ENCODE measurements at places on chromosomes 12 and 14.

- DNase-seq = no peak
Measured at GRCh38 chr14:56124327-56124726, 6.1 kb downstream of the PELI2 start.

DNA sequence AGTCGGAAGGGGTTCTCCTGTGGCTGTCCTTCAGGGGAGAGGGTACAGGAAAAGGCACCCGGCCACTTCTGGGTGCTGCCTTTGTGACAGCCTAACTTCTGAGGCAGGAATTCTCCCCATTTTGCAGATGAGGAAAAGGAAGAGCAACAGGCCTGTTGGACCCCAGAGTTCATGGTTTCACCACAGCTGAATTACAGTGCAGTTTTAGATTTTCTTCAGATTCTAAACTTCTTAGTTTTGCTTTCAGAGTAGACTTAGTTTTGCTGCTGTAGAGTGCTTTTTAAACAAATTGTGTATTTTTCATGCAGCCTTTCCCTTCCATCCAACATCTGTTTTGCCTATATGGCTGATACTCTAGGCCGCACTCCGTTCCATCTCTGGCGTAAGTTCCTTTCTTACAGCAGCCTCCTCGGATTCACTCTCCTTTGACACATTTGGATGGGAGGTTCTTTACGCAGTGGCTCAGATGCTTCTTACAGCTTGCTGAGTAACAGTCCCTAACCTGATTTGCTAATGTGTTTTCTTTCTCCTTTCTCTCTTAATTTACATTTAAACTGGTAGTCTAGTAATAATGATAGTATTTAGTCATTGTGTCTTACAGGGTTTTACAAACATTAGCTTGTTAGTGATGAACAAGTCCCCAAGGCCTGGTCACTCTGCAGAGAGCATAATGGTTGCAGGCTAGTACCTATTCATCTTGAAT, 7.8 kb downstream of the TRAF3 start:
- DNase-seq = no peak

DNA sequence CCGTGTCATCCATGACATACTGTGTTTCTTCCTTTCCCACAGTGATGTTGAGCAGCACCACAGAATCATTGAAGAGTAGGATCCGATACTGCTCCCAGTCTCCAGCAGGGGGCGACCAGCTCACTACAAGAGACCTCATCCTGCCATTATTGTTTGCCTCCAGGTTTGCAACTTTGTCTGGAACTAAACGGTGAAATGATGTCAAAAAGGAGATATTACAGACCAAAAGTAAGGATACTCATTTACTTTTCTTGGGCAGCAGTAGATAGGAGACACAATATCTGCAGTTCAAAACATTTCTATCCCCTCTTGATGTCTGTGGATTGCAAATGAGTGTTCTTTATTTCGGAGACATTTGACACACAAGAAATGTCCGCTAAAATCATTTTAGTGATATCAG, 47.2 kb downstream of the PTPRB start:
- DNase-seq = peak; percentile 69

DNA sequence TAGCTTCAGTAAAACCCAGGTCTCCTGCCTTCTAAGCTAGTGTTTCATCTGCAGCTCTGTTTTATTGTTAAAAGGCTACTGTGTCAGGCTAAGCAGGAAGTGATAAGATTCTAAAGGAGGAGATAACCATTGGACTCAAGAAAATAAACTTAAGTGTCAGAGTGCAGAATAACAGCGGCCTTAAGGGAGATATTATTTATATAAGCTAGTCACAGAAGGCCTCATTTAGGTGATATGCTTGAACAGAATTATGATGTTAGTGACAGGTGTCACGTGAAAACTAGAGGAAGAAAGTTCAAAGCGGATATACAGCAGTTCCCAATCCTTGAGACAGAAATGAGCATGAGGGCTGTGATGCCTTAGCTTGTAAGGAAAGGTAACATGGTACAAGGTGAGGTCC, 373.4 kb downstream of the FOXG1 start:
- DNase-seq = no peak

- DNase-seq = peak; percentile 42
Measured at GRCh38 chr12:88574278-88574677, 6.0 kb downstream of the KITLG start.
